ENCODE measurements at places on chromosomes 4 and X.

- DNase-seq, result no peak
Observed at GRCh38 chrX:36963069-36963808, 44.9 kb upstream of the FAM47C start.

DNA sequence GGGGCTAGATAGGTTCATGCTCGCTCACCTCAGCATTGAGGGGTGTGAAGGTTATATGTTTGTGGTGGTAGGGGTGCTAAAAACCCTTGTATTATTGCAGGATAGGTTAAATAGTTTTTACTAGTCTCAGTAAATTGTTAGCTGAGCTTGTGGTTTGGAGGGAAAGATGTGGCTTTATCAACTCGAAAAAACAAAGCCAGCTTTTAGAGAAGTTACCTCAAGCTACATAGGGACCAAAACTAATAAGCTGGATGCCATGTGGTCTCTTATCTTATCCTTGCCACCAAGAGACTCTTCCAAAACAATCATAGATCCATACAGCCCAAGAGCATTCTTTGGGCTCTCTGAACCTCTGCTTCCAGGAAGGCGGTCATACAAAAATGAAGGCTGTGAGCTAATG lies 29.2 kb downstream of the MSN start:
- DNase-seq, result no peak

- DNase-seq, result no peak
Observed at GRCh38 chr4:108327642-108328382, 159.1 kb upstream of the LEF1 start.

GRCh38 chr4:148442832-148443511 lies 758 bp upstream of the NR3C2 start:
- no peak for DNase-seq
